Fibroblast of lung (primary cell): ENCODE measurements at places on chromosomes 1 and 21.
A peak's percentile ranks its signal among the peaks of the same experiment; 100 is the strongest.

DNA sequence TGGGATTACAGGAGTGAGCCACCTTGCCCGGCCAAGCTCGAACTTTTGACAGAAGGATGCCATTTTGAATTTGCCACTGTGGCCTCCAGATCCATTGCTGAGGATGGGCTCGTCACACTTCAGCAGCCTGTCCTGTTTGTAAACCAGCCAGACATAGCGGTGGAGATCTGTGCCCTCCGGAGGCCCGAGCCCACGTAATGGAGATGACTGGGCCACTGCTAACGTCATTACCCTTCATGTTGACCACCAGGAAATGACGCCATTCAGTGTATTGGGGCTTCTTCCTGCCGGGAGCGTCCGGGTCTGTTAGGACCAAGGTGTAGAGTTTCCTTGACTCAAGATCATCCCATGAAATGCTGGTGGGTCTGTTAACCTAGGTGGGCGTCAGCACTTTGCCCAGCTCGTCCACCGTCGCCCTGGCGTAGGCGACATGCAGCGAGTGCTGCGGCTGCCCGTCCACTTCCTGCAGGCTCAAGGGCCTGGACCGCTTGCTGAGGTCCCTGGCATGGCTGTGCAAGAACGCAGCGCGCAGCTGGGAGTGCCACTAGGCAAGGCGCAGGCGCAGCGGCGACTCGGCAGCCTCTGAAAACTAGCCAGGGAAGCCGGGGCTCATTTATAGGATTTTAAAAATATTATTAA is 40.8 kb downstream of the PTPRC start:
- no peak for DNase-seq

DNA sequence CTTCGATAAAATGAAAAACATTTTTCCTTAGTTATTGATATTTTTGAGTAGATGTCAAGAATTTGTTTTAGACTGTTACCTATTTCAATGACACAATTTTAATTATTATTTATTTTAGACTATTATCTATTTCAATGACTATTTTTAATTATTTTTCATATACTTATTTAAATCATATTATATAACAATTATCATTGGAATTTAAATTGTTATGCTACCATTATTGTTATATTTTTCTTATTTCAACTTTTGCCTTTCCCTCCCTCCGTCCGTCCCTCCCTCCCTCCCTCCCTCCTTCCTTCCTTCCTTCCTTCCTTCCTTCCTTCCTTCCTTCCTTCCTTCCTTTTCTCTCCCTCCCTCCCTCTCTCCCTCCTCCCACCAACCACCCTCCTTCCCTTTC is 229.3 kb downstream of the GRIK1 start:
- DNase-seq, result no peak

DNA sequence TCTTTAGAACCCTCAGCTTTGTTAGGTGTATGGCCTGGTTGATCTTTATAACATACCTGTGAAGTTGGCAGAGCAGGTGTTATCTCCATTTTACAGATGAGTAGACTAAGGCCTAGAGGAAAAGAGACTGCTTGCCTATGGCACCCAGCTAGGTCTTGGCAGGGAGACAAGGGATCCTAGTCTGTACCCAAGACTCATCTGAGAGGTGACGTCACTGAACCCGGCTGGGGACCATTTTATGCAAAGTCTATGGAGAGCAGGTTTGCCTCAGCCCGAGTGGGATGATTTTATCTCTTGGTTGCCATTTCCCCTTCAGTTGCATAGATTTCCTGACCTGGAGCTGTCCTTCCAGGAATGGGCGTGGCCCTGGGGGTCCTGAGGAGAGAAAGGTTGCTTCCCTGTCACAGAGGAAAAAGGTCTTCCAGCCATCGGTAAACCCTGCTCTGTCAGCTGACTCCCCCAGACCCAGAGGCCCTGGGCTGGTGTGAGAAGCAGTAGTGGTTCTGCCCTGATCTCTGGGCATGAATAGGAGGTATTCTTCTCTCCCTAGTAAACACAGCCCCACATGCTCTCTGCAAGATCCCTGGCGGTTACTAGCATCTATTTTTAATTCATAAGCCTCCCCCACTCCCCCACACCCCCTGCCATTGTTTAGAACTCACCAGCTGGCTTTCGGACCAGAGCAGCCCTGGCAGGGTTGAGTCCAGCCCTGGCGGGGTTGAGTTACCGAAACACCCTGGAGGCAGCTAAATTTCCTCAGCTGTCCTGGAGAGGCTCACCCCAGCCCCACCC is 19.6 kb downstream of the TMCC2 start:
- peak; percentile 71 for DNase-seq

DNA sequence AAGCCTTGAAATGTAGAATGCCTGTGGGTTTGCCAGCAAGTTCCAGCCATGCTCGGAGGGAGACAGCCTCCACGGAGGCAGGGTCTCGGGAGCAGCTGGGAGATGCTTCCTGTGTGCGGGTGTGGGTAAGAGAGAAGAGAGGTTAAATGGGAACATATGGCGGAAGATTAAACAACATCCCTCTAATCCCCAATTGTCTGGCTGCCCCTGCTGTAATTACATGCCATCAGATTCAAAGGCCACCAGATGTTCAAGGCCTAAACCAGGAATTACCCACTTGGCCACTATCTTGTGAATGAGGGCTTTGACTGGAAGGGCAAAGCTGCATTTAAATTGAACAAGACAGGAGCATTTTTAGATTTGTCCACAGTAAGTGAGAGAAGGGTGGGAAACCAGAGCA is 81.4 kb upstream of the BACE2 start:
- DNase-seq, result no peak

DNA sequence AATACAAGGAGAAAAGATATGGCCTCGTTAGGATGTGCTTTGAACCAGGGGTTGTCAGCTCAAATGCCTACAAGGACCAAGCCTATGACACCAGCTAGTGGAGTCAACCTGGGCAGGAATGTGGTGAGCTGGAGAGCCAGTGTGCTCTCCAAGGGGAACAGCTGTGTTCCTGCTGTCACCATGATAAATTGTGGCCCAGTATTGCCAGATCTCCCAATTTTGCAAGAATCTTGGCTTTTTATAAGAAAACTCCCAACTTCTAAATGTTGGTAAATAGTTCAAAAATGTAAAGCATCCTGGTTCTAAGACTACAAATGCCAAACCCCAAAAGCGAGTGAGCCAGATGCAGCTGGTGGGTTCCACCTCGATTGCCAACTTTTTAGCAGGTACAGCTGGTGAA is 391.1 kb downstream of the PLPP3 start:
- no peak for DNase-seq

DNA sequence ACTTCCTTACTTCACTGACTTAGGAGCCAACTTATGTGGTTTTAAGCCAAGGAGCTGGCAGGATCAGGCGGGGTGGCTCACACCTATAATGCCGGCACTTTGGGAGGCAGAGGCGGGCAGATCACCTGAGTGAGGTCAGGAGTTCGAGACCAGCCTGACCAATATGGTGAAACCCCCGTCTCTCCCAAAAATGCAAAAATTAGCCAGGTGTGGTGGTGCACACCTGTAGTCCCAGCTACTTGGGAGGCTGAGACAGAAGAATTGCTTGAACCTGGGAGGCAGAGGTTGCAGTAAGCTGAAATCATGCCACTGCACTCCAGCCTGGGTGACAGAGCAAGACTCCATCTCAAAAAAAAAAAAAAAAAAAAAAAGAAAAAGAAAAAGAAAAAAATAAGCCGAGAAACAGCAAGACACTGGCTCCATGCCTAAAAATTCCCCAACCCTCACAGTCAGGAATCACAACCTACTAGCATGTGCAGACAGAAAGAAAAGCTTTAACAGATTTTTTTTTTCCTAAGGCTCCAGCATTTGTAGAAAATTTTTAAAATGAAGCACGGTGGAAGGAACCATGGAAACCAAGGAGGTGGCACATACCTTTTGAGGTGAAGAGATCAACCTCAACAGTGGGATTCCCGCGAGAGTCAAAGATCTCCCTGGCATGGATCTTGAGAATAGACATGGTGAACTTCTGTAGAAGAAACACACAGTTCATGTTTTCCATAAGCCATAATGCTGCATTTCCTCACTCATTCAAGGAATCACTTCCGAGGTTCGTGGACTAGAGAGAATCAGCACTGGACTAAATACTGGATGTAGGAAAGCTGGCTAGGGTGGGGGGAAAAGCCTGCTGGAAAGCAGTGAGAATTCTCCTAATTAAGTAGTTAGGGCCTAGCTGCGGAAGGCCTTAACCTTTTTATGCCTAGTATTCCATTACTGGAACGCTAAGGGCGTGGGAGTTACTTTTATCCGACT is 4.0 kb downstream of the ENO1 start:
- DNase-seq, result peak; percentile 52

- DNase-seq, result no peak
Measured at GRCh38 chr1:10048601-10049000, 15.8 kb downstream of the UBE4B start.

DNA sequence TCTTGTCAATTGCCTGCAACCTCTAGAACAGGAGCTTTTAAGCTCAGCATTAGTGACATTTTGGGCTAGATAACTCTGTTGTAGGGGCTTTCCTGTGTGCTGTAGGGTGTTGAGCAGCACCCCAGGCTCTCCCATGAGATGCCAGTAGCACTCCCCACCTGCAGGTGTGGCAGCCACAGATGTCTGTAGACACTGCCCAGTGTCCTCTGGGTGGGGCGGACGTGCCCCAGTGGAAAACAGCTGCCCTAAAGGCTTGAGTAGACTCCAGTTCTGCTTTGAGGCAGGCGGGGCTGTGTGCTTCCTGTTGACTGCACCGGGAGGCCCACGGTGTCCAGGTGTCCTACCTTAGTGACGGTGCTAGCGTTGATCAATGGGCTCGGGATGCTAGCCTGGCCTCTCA is 16.9 kb upstream of the PWP2 start:
- DNase-seq, result no peak

- peak; percentile 72 for DNase-seq
Measured at GRCh38 chr1:181113059-181113641, 24.6 kb downstream of the IER5 start.

DNA sequence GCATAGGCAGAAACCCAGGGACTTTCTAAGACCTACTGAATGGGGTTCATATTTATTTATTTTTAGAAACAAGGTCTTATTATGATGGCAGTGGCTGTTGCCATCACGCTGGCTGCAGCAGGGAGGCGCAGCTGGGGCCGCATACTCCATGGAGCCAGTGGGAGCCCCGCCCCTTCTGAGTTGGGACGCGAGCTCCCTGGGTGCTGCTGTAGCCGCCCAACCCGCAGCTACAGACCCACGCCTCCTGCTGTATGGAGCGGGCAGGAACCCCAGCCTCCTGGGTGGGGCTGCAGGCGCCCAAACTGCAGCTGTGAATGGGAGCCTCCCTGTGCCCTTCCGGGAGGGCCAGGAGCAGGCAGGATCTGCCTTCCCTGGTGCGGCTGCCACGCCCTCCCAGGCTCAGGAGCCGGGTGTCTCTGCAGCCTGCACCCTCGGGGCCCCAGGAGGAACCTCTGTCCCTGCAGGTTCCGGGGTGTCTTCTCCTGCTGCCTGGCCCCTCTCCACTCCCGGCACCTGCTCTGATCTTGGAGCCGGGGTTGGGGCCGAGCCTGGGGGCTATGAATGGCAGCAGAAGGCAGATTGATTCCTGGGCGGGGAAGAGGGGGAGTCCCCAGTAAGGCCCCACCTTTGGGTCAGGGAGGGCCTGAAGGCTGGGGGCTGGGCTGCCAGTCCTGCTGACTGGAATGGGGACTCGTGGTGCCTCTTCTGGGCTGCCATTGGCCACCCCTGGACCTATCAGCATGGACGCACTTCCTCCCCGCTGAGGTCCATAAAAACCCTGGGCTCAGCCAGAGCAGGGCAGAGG is 66.5 kb upstream of the LRRN2 start:
- DNase-seq, result no peak

- no peak for DNase-seq
Measured at GRCh38 chr1:115647047-115647446, 5.3 kb downstream of the VANGL1 start.

- no peak for DNase-seq
Measured at GRCh38 chr1:117674521-117675400, 68.9 kb downstream of the TENT5C start.

GRCh38 chr1:198449261-198449660 is 91.2 kb downstream of the ATP6V1G3 start:
- no peak for DNase-seq

DNA sequence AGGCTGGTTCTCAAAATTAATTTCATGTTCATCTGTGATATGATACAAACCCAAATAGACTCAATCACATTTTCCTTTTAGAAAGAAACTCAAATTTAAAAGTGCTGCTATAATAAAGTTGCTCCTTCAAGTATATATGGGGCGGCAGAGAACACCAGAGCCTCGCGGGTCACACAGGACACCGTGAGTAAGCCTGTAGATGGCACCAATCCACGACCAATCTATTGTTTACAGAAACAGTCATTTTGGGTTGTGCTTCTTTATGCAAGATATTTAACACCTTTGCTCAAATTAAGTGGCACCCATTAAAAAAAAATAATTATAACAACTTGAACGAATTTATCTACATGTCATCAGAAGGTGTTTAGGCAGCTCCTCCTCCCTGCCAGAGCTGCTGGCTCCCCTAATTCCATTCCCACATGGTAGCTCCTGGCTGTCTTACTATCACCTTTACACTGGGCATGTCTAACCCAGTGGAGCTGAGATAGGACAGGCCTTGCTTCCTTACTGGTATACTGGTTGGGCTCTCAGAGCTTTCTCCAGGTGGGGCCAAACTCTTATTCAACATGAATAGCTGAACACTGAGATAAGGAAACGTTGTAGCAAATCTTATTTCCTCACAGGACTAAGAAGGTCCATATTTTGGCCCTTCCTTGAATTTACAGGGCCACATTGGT is 287.0 kb downstream of the SDCCAG8 start:
- DNase-seq, result no peak

GRCh38 chr1:151807131-151807530 is 1.9 kb upstream of the LINGO4 start:
- DNase-seq, result no peak

DNA sequence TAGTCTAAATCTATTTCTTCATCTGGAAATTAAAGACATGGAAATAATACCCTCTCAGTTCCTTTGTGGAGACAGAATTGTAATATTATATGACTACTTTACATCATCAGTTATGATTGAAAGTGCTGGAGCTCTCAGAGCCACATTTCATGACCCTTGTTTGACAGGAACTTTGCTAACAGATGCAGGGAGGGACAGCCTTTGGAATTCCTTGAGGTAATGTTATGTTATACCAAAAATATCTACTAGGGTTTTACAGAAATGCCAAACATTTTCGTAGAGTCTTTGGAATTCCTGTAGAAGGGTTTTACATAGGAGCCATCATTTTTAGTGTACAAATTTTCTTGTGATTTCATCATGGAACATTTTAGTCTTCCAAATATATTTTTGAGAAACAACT is 57.4 kb upstream of the ADAMTS5 start:
- peak; percentile 55 for DNase-seq

GRCh38 chr1:27007909-27008582 is 4.6 kb downstream of the TENT5B start:
- DNase-seq, result no peak

GRCh38 chr1:182149411-182149965 is 88.0 kb upstream of the ZNF648 start:
- DNase-seq, result peak; percentile 86

GRCh38 chr1:222031318-222031717 is 289.4 kb upstream of the DUSP10 start:
- no peak for DNase-seq

DNA sequence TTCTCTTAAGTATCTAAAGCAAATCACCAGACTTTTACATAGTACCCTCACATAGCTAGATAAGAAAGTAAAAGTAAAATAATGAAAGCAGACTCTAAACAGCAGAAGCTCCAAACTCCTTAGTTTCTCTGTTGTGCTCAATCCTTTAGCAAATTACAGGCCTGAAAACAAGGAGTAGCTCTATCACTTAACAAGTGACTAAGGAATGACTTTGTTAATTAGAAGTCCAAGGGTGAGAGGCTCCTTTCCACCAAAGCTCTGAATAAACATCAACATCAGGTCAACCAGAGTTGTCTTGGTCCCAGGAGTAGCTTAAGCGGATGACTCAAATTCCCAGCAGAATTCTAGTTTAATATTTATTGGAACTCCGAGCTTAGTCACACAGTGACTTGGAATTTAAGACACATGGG is 5.9 kb downstream of the NRIP1 start:
- DNase-seq, result peak; percentile 49
